ENCODE measurements at places on chromosomes 2 and 18.

DNA sequence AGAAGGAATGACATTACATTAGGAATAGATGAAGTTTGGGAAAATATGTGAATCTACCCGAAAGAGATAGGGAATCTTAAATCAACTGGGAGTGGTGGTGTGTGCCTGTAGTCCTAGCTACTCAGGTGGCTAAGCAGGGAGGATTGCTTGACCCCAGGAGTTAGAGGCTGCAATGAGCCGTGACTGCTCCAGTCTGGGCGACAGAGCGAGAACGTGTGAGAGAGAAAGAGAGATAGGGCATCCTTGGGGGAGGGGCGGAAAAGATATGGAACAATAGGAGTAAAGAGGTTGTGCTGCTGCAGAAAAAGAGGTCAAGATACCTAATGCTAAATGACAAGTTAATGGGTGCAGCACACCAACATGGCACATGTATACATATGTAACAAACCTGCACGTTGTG is 47.1 kb upstream of the ADAM23 start:
- no peak for DNase-seq

DNA sequence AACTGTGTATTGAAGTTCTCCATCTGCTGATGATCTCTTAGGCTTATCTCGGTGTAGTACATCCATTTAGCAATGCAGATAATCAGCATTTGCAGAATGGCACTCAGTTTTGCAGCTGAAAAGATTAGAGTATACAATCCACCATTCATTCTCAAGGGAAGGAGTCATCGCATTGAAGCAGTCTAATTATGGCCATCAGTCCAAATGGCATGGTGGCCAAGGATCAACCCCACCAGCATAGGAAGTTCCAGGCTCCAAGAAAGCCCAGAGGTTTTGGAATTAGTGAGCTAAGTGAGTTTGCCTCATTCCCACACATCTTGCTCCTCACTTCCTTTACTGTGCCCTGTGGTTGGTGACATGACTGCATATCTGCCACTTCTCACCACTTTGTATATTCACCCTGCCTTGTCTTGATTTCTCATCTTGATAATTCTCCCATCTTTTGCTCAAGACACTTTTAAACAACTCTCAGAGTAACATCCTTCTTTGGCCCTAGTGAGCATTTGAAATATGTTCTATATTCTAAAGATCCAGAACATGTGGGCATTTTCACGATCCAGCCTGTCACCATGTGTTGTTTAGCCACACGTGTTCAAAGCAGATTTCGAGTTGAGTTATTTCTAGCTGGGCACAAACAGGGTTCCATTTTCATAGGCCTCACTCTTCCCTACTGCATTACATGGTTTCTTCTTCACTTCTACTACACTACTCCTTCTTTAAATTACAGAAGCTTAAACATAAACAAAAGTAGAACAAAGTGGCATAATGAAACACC is 1119.8 kb downstream of the TSN start:
- no peak for DNase-seq

DNA sequence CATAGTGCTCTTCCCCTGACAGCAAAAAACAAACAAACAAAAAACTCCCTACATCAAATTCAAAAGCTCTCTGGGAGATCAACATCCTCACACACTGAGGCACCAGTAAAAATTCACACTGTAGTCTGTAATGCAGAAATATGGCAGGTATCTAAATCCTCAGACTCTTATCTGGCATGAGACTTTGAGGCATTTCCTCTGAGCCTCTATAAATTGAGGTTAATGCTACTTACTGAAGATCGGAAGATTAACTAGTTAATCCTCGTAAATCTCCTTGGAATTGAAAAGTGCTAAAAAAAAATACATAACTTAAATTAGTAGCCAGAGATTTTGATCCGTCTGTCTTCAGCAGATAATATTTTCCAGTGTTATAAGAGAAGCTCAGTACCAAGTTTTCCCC is 65.0 kb downstream of the AP1S3 start:
- no peak for DNase-seq

DNA sequence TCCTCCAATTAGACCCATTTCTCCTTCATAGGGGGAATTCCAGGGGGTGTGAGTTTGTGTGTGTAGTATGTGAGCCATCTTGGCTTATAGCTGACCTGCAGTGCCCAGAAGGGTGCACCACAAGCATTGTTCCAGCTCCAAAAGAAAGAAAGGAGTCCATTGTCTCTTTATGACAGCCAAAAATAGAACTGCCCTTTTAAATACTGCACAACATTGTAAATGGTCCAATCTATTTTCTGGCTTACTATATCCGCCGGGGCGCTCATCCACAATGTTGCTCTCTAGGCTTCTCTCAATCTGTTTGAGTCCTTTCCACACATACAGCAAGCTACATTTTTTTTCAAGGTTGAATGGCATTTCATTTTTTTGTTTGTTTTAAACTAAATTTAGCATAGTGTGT is 517.5 kb downstream of the STK39 start:
- DNase-seq, result no peak

DNA sequence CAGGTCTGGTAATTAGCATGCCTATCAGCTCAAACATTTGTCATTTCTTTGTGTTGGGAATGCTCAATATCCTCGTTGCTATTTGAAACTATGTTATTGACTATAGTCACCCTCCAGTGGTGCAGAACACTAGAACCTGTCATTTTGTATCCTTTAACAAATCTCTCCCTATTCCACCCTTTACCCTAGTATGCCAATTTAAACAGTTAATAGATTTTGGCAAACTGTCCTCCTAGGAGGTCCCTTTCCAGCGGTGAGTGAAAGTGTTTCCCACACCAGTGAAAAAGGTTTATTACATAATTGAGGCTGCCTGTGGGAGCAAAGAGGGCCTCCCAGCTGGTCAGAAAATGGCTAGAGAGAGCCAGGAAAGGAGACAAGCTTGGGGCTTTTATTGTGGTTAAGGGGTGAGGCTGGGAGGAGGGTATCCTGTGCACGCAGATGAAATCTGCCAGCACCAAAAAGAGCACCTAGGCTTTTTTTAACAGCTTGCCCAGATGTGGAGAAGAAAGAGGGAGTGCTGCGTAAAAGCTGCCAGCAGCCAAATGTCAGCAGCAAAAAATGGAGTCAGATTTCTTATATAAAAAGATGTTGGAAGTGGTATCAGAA is 1.8 kb upstream of the DRC1 start:
- no peak for DNase-seq

GRCh38 chr2:82852787-82853186 is 1606.3 kb downstream of the SUCLG1 start:
- no peak for DNase-seq

GRCh38 chr2:196268538-196269338 is 97.4 kb upstream of the STK17B start:
- no peak for DNase-seq

GRCh38 chr2:149747456-149747855 is 159.9 kb upstream of the MMADHC start:
- no peak for DNase-seq

Data from stimulated activated CD4-positive, alpha-beta T cell treated with anti-CD3 and anti-CD28 coated beads, Interleukin-2, amount 100 ng/mL, for 24 hours (primary cell).